Activated T-helper 1 cell treated with Interleukin-2 at 50 U/mL for 16 hours (primary cell): ENCODE measurements at places on chromosomes 7 and 10.

GRCh38 chr7:90818341-90818740 lies 222.2 kb downstream of the CDK14 start:
- DNase-seq, result no peak

DNA sequence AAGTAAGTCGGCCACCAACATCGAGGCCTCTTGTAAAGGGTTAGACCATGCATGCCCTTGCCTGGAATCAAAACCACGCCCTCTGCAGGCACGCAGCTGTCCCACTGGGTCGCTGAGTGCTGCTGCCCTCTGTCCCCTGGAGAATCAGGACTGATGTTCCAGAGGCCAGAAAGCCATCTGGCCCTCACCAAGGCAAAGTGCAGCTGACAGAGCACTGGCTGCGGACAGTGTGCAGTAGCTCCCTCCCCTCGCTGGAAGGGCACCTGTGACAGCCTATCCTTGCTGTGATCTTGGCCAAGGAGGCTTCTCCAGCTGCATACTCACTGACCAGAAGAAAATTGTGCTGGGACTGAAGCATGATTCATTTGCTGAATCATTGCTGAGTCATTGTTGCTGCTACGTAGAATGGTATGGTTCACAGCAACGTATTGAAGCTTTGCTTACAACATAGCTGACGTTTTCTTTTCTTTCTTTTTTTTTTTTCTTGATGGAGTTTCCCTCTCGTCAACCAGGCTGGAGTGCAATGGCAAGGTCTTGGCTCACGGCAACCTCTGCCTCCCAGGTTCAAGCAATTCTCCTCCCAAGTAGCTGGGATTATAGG lies 30.4 kb downstream of the DDC start:
- DNase-seq, result no peak

DNA sequence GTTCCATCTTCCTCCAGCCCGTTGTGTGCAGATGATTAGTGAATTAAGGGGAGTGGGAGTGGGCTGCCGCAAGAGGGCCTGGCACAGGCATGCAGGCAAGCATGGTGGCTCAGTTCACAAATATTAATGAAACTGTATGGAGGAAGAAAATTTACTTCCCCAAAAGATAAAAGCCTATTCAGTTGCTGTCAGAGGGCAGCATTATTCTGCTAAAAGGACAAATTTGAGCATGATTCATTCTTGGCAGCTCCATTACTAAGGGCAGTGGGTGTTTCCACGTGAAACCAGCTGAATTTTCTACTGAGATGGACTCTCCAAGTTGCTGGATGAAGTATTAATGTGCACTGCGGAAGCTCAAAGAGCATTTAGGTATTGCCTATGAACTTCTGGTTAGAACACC lies 90.9 kb upstream of the WDR11 start:
- no peak for DNase-seq

- no peak for DNase-seq
Measured at GRCh38 chr7:16933296-16934279, 51.8 kb upstream of the AGR3 start.

- no peak for DNase-seq
Measured at GRCh38 chr7:28802450-28802849, 155.7 kb downstream of the TRIL start.

GRCh38 chr7:11181590-11181989 lies 207.9 kb downstream of the PHF14 start:
- no peak for DNase-seq

GRCh38 chr10:90644165-90644564 lies 213.7 kb downstream of the HTR7 start:
- DNase-seq, result no peak

GRCh38 chr10:70494536-70494935 lies 16.0 kb downstream of the PALD1 start:
- DNase-seq, result no peak

- DNase-seq, result no peak
Measured at GRCh38 chr10:47322300-47323061, at the start of gene GDF2. Gene GDF2, plus strand, starts transcription at chr10:47322454. Its CDS starts 215 bp downstream, at chr10:47322669.

DNA sequence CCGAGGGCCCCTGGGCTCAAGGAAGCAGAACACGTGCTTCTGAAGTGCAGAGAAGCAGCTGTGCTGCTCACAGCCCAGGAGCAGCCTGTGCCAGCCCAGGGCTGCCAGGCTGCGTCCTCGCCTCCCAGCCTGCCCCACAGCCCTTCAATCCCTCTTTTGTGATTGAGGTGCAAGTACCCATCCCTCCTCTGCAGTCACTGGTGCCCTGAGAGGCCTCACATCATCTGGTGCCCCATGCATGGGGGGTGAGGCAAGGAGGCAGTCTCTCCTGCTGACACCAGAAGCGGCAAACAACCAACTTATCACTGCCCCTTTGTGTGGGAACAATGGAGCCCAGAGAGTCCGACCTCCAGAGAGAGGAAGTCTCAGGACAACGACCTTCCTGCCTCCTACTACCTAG lies 49.8 kb upstream of the FGFR2 start:
- no peak for DNase-seq
